ENCODE measurements at places on chromosomes 2 and 18.

GRCh38 chr2:157269060-157269459 lies 11.6 kb downstream of the GALNT5 start:
- DNase-seq: no peak

GRCh38 chr2:165874445-165875039 lies 79.0 kb downstream of the TTC21B start:
- no peak for DNase-seq

DNA sequence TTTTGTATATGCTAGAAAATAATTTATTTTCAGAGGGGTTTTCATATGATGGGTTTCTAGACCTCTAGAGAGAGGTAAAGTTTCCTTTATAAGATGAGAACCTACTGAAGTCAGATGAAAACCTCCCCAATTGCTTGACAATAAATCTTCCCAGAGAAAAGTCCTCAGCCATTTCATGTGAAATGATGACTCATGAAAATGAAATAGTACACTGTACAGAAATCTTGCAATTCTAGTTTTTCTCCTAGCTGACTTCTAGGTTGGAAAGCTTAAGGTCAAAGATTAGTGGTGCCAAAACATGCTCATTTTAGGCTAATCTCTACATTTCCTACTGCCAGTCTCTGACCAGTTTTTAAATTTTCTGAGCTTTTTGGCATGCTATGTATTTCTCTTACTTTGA lies 826.5 kb upstream of the FSHR start:
- no peak for DNase-seq

GRCh38 chr2:43218702-43219382 lies 7.6 kb downstream of the ZFP36L2 start:
- DNase-seq: peak; percentile 58

DNA sequence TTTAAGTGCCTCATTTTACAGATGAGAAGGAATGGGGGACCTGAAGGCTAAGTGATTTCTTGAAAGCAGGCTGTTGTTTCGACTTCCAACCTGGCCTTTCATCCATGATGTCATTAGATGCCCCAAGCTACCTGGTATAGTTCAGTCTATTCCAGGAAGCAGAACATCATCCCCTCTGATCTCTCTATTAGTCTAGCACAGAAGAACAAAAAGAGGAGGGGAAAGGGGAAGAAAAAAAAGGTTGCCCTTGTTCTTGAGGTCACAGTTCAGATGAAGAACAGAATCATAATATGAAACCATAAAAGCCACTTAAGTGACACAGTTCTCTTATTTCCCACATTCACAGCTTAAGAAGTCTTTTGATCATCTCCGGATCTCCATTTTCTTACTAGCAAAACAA lies 386.2 kb upstream of the HNRNPA3 start:
- no peak for DNase-seq

GRCh38 chr2:15812187-15812780 lies 128.1 kb upstream of the MYCN start:
- no peak for DNase-seq

GRCh38 chr18:78292618-78293380 lies 686.8 kb upstream of the SALL3 start:
- DNase-seq: no peak

- no peak for DNase-seq
Measured at GRCh38 chr18:59145055-59145454, 5.4 kb downstream of the SEC11C start.

DNA sequence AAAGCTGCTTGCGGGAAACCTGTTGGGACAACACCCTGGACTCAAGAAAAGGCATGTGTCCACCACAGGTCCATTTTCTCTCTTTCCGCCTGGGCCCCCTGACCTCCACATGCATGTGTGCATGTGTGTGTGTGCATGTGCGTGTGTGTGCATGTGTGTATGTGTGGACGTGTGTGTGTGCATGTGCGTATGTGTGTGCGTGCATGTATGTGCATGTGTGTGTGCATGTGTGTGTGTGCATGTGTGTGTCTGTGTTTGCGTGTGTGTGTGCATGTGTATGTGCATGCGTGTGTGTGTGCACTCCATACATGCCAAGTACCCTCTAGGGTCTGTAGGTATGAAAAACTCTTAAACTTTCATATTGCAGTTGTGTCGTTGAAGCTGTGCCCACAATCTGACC lies 16.3 kb downstream of the CAPN14 start:
- DNase-seq: no peak

- no peak for DNase-seq
Measured at GRCh38 chr2:117981810-117982209, 32.1 kb downstream of the CCDC93 start.

- no peak for DNase-seq
Measured at GRCh38 chr2:126699018-126699417, 43.1 kb downstream of the GYPC start.

GRCh38 chr2:45169339-45170190 lies 160.3 kb upstream of the SIX2 start:
- no peak for DNase-seq

DNA sequence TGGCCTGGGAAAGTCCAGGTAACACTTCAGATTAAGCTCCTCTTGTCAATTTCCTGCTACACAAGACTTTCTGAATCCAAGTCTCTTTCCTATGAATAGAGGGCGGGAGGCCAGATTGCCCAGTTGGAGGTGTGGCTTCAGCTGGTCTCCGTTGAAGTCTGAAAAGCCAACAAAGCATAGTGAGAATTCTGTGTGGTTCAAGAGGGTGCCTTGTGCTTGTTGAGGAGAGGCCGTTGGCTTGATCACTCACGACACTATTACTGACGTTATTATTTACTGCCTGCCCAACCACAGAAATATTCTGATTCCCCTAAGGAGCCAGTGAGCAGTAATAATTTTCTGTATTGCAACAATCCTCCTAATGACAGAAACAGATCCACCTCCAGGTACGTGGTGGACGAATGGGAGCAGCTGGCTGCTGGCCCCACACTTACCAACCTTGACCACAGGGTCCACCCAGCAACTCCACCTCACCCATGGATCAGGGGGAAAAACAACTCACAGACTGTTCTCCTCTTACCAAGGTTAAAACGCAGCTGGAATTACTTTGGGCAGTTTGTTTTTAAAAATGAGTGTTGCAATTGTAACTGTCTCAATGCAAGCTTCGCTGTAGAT lies 21.9 kb downstream of the NRP2 start:
- DNase-seq: no peak

GRCh38 chr18:53991202-53991601 lies 233.3 kb downstream of the MBD2 start:
- DNase-seq: no peak

- DNase-seq: no peak
Measured at GRCh38 chr2:66888791-66889631, 454.1 kb downstream of the MEIS1 start.

DNA sequence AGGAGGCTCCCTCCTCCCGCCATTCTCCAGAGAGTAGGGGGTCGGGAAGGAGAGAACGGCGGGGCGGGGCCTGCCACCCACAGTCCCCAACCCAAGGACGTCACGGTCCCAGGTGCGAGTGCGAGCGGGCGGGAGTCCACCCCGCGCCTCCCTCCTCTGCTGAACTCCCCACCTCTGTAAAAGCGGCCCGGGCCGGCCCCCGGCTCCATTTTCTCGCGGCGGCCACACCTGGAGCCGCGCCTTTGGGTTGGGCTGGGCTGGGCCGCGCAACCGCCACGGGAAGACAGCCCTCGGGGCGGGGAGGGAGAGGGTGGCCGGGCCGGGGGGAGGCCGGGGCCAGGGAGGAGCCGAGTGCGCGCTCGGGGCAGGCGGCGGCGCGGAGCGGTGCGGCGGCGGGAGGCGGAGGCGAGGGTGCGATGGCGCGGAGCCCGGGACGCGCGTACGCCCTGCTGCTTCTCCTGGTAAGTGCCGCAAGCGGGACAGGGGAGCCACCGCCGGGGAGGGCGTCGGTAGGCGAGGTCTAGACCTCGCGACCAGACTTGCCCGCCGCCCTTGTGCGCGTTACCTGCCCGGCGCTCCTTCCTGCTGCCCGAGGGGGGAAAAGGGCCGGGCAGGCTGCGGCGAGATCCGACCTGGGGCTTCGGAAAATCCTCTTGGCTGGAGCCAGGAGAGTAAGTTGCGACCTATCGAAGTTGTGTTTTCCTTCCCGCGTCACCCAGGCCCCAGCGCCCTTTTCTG lies at the start of gene DSG2:
Gene DSG2, plus strand, starts transcription at position 342 of the 738 bp plus-strand sequence. Its CDS starts 75 bp downstream, at position 417.
- no peak for DNase-seq

DNA sequence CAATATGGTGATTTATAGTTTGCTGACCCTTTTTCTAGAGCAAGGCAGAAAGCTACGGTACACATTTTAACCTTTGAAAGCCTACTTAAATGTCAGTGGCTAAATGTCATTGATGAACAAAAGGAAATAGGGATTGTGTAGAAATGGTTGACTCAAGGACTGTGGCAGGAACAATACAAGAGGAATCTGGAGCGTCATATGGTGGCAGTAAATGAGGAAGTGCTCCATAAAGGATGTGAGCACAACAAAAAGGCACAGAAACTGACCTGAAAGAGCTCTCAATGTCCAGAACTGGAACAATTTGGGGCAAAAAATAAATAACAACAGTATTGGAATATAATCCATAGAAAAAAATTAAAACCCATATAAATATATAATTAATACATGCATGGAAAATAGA lies 443.9 kb upstream of the VRK2 start:
- DNase-seq: no peak

GRCh38 chr2:143251681-143252080 lies 122.5 kb downstream of the ARHGAP15 start:
- no peak for DNase-seq

DNA sequence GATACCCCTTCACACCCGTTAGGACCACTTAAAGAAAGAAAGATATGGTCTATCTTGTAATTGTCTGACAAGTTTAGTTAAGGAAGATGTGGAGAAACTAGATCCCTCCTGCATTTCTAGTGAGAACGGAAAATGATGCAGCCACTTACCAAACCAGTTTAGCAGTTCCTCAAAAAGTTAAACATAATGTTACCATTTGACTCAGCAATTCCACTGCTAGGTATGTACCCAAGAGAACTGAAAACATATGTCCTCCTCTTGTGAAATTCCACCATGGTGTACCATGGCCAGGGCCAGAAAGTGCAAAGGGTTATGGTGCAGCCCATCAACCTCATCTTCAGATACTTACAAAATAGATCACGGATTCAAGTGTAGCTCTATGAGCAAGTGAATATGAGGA lies 79.0 kb upstream of the ID2 start:
- no peak for DNase-seq

- no peak for DNase-seq
Measured at GRCh38 chr18:7926526-7926925, 359.4 kb downstream of the PTPRM start.

DNA sequence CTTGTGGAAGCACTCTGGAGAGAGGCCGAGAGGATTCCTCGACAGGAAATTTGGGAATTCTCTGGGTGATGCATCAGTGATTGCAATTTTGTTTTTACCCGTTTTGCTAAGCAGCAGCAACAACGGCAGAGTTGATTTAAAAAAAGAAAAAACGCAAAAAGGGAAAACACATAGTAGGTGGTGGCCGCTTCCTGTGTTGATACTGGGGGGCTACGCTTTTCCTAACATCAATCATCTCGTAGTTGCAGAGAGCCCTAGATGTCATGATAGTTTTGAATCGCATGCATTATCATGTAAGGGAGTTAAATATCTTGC lies 271 bp upstream of the RBM43 start:
- no peak for DNase-seq

DNA sequence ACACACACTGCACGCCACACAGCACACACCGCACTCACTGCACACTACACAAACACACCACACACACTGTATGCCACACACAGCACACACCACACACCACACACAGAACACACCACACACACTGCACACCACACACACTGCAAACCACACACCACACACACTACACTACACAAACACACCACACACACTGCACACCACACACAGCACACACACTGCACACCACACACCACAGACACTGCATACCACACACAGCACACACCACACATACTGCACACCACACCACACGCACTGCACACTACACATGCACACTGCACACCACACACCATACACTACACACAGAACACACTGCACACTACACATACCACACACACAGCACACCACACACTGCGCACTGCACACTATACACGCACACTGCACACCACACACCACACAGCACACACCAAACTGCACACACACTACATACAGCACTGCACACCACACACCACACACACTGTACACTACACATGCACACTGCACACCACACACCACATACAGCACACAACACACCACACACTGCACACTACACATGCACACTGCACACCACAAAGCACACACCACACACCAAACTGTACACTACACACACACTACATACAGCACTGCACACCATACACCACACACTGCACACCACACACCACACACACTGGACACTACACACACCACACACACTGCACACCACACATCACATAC lies 59.6 kb downstream of the ASB1 start:
- DNase-seq: no peak

DNA sequence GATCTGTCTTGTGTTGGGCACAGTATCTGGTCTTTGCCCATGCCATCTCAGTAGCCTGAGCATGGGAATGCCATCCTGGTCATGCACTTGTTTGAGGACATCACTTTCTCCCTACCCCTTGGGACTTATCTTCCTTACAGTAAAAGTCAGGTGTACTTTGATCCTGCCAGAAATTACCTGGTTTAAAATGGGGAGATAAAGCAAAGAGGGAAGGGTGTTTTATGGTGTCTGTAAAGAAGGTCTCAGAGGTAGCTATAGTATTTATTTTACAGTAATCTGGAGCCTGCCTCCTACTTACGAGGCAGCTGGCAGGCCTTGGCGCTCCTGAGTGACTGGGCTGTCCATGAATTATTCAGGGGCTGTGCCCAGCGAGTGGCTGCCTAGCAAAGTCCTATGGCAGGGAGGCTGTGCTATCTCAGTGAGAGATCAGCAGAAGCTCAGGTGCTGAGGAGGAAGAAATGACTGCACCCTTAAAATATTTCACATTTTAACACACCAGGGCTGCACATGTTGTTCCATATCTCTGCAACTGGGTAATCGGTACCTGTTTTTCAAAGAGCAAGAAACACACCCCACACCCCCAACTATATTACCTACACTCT lies 93.9 kb downstream of the SPTBN1 start:
- DNase-seq: no peak

DNA sequence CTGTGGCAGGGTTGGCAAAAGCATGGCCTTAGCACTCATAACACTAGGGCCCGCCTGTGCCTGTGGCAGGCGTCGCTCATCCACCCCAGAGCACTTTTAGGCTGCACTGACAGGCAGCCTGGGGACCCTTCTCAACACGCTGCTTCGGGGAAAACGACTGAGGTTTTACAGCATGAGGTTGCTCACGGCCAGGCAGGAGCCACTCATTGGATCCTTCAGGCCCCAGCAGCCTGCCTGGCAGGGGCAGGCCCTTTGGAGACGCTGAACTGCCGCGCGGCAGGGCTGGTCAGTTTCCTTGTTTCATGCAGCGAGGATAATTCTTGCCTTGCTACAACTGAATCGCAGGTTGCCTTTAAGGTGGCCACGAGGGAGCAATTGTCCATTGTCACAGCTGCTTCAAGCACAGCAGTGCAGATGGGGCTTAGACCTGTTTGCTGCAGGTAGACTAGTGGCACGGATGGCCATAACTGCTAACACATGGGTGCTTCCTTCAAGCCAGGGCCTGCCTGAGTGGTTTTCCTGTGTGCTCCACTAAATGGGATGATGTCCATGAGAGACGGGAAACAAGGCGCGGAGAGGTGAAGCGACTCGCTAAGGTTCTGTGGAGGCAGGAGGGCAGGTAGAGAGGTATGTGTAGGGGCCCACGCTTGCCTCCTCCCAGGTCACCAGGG lies 49.9 kb upstream of the HS6ST1 start:
- no peak for DNase-seq

GRCh38 chr2:45083175-45083574 lies 73.9 kb upstream of the SIX2 start:
- DNase-seq: no peak

GRCh38 chr2:176779917-176780316 lies 432.7 kb upstream of the HNRNPA3 start:
- DNase-seq: no peak
